NCI-H446 (cell line): ENCODE measurements at places on chromosomes 6 and 20.

- DNase-seq = no peak
These were observed 83.1 kb downstream of the IRF4 start for GRCh38 chr6:474453-475185.

DNA sequence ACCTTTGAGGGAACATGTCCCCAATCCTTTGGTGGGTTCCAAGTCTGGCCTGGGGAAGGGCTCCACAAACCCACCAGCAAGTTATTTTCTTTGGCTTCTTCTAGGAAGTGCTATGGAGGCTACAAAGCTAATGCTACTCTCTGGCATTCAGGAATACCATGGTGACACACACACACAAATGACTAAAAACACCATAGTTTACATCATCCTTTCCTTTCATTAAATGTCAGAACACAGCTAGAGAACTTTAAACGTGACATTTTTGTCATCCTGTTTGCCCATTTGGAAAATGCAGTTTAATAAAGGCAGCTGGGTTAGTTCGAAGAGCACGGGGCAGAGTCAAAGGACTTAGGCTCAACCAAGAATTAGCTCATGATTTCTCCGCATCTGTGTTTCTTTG, 40.2 kb upstream of the PROKR2 start:
- DNase-seq = no peak

DNA sequence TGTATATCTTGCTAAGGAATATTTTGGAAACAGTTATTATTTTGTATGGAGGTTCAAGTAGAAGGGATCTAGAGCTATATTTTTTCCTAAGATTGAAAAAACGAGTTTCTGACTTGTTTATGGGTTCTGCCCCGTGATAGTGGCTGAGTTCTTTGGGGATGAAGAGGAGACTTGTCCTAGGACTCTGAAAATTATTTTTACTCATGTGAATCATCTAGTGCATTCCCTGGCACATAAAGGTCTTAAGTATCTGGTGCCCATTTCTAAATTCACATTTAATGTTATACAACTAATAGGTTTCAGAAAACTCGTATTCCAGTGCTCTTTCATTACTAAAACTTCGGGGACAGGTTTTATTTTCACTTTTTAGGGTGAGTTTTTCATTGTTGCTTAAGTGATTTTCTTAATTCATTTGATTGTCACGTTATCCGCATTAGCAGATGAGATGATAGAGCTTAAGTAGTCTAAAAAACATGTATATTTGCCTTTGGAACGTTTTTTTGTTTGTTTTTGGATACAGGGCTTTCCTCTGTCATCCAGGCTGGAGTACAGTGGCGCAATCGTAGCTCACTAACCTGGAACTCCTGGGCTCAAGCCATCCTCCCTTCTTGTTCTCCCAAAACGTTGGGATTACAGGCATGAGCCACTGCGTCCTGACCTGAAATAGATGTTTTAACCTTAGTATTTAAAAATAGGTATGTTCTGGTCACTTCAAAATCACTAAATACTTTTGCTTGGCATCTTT, 2.1 kb downstream of the NFYA start:
- DNase-seq = no peak

GRCh38 chr6:92887871-92888270, 531.5 kb downstream of the EPHA7 start:
- DNase-seq = no peak
